ENCODE measurements at places on chromosomes 1 and 21. TPM values are rescaled to one million over a fixed set of nuclear protein-coding genes. Genes with fewer than 3 reads are reported as not detected.

A3GALT2 gene
- total RNA-seq: not detected

MAPKAPK2 gene
- total RNA-seq: 42.4 TPM

GNG4 gene
- total RNA-seq: 0.34 TPM

CYP2J2 gene
- 0.10 TPM for total RNA-seq

CYP4A11 gene
- not detected for total RNA-seq

CORT gene
- total RNA-seq: not detected

NUF2 gene
- total RNA-seq: 0.64 TPM

MEAF6 gene
- 49.9 TPM for total RNA-seq

Data from cardiac ventricle fibroblast (primary cell).